ENCODE measurements at places on chromosomes 4 and X.

GRCh38 chr4:141560056-141560455, 76.3 kb upstream of the IL15 start:
- no peak for DNase-seq

DNA sequence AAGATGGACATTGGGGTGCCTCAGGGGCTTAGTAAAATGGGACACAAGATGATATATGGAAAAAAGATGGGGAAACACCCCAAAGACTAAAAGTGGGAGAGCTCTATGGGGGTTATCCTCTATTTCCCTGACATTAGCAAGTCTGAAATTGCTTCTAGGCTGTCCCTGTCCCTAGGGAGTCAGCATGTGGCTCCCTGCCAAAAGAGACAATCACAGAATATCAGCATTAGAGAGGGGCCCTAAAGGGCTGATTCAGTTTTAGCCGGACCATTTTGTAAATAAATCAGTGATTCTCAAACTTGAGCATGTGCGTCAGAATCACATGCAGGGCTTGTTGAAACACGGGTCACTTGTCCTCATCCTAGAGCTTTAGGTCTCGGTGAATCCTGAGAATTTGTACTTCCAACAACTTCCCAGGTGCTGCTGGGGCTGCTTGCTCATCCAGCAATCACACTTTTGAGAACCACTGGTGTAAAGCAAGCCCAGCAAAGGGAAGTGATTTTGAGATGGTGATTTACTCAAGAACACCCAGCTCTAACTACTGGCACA, 165.3 kb upstream of the DGKK start:
- no peak for DNase-seq

- DNase-seq: no peak
These were observed 13.9 kb upstream of the RASL11B start for GRCh38 chr4:52848254-52848653.

DNA sequence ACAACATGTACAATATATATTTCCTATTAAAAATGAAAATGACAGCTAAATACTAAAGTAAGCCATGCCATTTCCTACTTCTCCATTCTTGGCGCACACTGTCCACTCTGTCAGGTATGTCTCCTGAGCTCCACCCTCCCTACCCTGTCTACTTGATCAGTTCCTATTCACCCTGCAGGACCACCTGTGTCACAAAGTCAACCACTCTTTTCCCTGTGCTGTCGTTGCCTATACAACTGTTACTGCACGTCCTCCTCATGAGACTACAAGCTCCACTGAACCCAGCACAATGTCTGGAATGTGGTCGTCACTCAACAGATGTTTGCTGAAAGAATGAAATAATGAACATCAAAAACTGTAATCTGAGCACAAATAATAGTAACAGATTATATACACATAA, 54.9 kb downstream of the SLC9A7 start:
- DNase-seq: no peak

DNA sequence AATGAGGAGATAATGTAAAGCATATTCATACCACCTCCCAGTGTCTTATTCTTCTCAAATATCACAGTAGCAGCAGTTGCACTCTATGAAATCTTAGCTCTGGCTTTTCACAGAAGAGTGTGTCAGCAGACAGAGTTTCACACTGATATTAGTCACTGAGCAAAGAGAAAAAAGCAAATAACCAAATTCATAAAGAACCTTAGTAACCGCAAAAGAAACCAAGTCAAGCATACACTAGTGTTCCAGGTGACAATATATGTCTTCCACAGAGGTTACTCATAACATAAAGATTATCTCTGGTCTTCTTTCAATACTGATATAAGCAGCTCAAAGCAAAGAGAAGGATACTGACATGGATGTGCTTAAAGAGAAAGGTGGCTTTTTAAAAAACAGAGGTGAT, 181.7 kb upstream of the EDNRA start:
- no peak for DNase-seq

- DNase-seq: no peak
These were observed 35.3 kb upstream of the NDUFC1 start for GRCh38 chr4:139337612-139338011.

DNA sequence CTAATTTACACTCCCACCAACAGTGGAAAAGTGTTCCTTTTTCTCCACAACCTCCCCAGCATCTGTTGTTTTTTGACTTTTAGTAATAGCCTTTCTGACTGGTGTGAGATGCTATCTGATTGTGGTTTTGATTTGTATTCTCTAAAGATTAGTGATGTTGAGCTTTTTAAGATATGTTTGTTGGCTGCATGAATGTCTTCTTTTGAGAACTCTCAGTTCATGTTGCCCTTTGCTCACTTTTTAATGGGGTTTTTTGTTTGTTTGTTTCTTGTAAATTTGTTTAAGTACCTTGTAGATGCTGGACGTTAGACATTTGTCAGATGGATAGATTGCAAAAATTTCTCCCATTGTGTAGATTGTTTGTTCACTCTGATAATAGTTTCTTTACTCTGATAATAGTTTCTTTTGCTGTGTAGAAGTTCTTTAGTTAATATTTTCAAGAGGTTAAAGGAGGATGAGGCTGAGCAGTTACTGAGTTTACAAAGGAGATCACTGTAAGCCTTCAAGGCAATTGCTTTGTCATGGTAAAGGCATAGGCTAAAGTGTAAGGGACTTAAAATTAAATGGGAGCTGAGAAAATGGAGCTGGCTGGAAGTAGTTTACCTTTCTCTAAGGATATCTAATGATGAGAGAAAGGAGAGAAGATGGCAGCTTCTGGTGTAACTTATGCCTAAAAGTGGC, 323.4 kb downstream of the PCDH7 start:
- no peak for DNase-seq

DNA sequence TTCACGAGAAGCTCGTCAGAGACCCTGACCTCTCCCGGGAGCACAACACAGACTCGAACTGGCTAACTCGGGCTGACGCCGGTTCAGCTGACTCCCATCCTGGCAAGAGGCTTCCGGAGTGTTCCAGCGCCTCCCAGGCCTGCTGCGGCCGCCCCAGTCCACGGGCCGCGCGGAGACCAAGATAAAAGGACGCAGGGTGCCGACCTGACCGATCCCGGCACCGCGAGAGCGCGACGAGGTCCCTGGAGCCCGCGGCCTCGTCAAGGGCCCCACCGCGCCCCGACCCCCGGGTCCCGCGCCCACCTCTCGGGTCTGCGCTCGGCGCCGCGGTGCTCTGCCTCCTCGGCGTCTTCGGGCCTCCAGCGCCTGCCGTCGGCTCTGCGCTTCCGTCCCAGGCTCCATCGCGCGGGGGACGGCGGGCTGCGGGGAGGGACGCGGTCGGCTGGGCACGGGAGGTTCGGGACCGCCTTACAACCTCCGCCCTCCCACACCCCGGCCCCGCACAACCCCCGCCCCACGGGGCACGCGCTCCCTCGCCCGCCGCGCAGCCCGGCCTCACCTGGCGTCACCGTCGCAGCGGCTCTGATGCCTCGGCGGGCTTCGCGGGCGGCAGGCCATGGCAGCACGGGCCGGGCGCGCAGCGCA, 426 bp downstream of the SLBP start:
- DNase-seq: no peak

DNA sequence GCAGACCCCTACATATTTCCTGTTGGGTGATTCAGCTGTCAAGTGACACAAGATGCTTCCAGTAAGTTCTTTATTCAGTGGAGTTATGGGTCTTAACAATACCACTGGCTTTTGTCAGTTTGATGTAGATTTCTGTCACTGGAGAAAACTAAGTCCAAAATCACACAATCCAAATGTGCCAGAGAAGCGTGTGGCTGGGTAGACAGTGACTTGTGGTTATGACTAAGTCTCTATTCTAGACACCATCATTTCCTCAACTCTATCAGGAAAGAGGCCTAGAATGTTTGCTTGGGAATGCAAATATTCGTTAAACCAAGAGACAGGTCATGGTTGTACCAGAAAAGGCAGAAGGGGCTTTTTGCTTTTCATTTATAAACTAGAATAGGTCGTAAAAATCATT, 54.4 kb upstream of the HS3ST1 start:
- no peak for DNase-seq

DNA sequence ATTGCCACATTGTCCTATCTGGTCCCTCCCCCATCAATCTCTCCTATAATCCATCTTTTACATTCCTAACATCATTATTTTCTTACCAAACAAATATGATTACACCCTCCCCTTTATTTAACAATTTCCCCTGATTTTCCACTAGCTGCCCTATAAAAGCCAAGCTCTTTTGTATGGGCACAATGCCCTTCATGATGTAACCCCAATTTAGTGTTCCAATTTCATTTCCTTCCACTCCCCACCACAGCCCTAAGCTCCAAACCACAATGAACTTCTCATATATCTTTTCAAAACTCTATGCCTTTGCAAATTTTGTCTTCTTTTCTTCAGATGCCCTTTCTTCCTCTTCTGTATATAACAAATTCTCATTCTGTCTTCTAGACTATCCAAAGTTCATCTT, 39.5 kb upstream of the PTPN13 start:
- DNase-seq: no peak

DNA sequence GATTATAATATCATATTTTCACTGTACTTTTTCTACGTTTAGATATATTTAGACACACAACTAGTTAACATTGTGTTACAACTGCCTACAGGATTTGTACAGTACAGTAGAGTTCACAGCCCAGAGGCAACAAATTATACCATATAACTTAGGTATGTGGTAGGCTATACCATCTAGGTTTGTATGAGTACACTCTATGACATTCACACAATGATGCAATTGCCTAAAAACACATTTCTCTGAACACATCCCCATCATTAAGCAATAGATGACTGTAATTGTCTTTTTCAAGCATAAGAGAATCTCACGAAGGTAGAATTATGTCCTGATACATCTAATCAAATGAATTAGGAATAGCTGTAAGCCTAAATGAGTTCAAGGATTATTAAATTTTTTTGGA, 12.3 kb upstream of the TIGD2 start:
- no peak for DNase-seq

DNA sequence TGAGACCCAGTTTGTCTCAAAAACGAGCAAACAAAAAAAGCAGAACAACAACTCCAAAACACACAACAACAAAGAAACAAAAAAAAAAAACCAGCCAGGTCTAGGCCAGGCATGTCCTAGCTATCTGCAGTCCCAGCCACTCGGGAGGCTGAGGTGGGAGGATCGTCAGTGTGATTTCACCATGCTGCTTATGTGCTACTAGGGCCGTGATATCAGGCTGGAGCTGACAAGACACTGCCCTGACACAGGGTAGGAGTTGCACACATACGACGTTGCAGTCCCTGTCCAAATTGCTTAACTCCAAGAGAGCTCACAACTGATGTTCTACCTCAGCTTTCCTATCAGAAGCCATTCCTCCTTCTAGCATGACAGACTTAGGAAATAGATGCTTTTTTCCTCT, 204.9 kb downstream of the AASDH start:
- no peak for DNase-seq

DNA sequence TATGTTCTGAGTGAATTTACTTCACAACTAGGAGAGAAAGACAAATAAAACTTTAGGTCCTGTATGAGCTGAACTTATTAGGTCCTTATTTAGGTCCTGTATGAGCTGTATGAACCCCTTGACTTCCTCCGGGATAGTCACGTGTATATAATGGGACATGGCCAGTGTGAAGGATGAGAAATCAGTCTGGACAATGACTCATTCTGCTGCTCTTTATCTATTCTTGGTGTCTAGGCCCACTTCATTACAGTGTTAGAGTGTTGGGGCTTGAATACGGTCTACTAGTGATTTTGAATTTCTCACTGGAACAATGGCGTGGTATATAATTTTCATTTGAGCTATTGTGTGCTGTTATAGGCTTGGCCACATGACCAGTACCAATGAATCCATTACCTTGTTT, 21.9 kb downstream of the STK26 start:
- DNase-seq: no peak

- no peak for DNase-seq
These were observed 101.6 kb upstream of the OTUD4 start for GRCh38 chr4:145281951-145282350.

- no peak for DNase-seq
These were observed 286.6 kb downstream of the BMPR1B start for GRCh38 chr4:95044324-95044837.

GRCh38 chrX:110665223-110666002, 130.2 kb downstream of the CHRDL1 start:
- DNase-seq: no peak

All from HTR-8/SVneo (cell line).